ENCODE measurements at places on chromosomes 6 and 20.

DNA sequence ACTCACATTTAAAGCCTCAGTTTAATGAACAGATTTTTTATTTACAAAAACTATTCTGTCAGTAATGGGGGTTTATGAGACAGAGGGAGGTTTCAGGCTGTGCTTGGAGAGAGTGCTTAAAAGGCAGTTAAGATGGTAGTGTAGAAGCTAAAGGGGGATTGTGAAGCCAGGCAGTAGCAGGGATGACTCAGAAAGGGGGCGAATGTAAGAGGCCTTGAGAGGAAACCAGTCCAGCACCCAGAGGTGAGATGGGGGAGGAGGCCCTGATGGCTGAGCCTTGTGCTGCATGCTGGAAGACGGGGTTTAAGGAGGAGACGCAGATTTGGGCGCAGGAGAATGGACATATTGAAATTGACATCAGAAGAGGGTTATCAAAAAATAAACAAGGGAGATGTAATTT is 6.6 kb upstream of the SERPINB9 start:
- no peaks in the 10 kb centered on the region for H3K4me1 ChIP-seq
- no peaks in the 10 kb centered on the region for H3K27me3 ChIP-seq
- no peak overlapping the region for H3K27ac ChIP-seq
- no peaks in the 10 kb centered on the region for H3K36me3 ChIP-seq
- H3K4me3 ChIP-seq: no peak overlapping the region

- no peaks in the 10 kb centered on the region for H3K27me3 ChIP-seq
- DNase-seq: no peak
- no peak overlapping the region for H3K4me3 ChIP-seq
- H3K4me1 ChIP-seq: peaks cover 9% of the 10 kb centered on the region
- no peak overlapping the region for H3K27ac ChIP-seq
- H3K36me3 ChIP-seq: no peaks in the 10 kb centered on the region
Observed at GRCh38 chr20:373171-373890, 7.2 kb upstream of the TRIB3 start.

DNA sequence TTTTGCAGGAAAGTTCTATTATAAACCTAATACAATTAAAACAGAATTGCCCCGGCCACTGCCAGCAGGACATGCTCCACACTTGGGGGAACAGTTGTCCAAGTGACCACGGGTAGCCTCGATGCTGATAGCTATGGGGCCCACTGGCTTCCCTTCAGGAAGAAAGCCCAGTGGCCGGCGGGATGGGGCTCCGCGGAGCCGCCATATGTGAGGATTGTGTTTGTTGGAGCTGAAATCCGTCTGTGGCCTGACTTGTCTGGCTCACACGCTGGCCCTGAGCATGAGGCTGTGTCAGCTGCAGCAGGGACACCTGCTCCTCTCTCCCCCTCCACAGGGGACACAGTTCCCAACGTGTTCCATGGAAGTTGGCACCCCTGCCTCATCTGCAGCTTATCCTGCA is 46.6 kb downstream of the ZNF831 start:
- H3K27ac ChIP-seq: no peak overlapping the region
- H3K4me3 ChIP-seq: no peak overlapping the region
- DNase-seq: no peak
- H3K36me3 ChIP-seq: no peaks in the 10 kb centered on the region

DNA sequence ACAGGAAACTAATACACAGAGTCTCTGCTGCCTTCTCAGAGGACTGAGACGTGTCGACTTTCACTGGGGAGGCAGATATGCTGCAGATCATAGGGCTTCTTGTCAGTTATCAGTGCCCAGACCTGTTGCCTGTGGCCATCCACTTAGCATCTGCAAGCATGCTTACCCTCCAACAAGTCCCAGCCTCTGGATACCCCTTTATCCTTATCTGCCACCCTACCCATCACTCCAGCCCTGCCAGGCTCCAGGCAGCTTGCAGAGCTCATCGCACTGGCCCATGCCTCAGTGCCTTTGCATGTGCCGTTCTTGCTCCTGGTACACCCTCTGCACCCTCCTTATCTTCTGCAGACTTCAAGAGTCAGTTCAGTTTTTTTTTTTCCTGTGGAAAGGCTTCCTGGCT is 119.2 kb downstream of the TOX2 start:
- H3K27ac ChIP-seq: no peak overlapping the region
- H3K4me1 ChIP-seq: no peaks in the 10 kb centered on the region
- H3K36me3 ChIP-seq: no peaks in the 10 kb centered on the region
- no peaks in the 10 kb centered on the region for H3K27me3 ChIP-seq
- DNase-seq: no peak
- no peak overlapping the region for H3K4me3 ChIP-seq

DNA sequence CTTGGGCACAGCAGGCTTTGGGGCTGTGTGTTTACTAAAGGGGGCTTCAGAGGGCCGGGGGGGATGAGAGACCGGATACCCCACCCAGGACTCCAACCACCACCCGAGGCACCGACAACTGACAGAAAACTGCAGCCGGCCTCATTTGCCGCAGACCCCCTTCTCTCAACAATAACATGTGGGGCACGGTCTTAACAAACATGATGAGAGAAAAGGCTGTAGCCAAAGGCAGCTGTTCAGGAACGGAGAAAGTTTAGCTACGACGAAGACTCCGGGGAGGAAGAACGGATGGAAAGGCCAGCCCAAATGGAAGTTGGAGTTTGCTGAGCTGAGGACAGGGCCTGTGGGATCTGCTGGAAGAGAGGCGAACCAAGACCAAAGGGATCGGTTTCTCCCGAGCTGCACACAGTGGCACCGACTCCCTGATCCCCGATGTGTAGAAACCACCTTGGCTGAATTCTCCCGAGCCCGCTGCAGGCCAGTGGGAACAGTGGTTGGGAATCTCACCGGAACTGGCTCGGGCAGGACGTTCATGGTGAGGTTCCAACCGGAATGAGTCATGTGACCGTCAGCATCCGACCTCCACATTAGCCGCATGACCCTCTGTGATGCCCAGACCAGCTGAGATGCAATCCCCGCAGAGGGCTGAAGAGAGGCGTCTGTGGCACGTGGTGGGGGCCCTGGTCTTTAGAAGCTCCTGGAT is 359.3 kb downstream of the TAF4 start:
- no peaks in the 10 kb centered on the region for H3K27me3 ChIP-seq
- H3K36me3 ChIP-seq: no peaks in the 10 kb centered on the region
- no peak for DNase-seq
- H3K27ac ChIP-seq: no peak overlapping the region
- no peaks in the 10 kb centered on the region for H3K4me1 ChIP-seq
- H3K4me3 ChIP-seq: no peak overlapping the region

DNA sequence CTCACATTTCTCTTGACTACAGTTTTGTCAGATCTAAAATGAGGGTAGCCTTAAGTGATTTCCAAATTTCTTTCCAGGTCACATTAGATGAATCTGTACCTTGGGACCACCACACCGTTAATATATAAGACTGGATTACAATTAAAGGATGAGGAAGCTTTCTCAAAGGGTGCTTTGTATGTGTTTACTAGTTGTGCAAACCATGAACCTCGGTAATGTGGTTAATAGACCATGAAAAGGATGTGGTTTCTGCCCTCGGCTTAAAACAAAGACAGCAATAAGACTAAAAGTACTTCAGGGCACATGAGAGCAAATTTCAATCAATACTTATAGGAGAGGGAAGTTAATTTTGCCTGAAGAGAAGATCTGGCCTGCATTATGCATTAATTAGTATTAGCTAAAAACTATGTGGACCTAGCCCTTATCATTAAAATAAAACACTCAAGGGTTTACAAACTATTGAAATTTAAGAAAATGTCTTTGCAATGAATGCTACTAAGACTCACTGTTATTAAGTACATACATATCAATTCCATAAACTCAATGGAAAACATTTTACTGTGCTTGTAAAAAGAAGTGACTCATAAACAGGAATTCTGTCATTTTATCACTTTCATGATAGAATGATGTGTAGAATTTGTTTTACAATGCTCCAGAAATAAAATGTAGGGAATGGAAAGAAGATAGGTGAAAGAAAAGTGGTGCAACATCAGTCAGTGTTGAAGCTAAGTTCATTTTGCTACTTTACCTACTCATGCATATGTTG is 936 bp upstream of the TMX4 start:
- no peak for DNase-seq
- no peaks in the 10 kb centered on the region for H3K4me1 ChIP-seq
- no peak overlapping the region for H3K27ac ChIP-seq

GRCh38 chr6:127897484-127897883 is 3.4 kb downstream of the THEMIS start:
- no peak for DNase-seq
- no peaks in the 10 kb centered on the region for H3K27me3 ChIP-seq
- H3K36me3 ChIP-seq: no peaks in the 10 kb centered on the region
- H3K4me3 ChIP-seq: no peak overlapping the region
- H3K27ac ChIP-seq: no peak overlapping the region
- H3K4me1 ChIP-seq: no peaks in the 10 kb centered on the region

DNA sequence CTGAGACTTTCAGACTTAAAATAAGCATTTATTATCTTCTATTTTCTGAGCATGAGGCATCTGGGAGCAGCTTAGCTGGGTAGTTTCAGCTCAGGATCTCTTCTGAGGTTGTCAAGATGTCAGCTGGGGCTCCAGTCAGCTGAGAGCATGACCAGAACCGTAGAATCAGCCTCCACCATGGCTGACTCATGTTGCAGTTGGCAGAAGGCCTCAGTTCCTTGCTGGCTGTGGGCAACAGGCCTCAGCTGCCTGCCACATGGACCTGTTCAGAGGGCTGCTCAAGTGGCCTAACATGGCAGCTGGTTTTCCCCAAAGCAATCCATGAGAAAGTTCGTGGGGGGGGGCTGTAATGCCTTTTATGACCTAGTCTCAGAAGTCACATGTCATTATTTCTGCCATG is 142.3 kb downstream of the LY86 start:
- H3K36me3 ChIP-seq: no peaks in the 10 kb centered on the region
- DNase-seq: no peak
- H3K4me1 ChIP-seq: peaks cover under 1% of the 10 kb centered on the region

GRCh38 chr6:15616261-15616660 is 46.6 kb downstream of the DTNBP1 start:
- H3K27ac ChIP-seq: no peak overlapping the region
- no peaks in the 10 kb centered on the region for H3K27me3 ChIP-seq
- H3K4me3 ChIP-seq: no peak overlapping the region
- H3K36me3 ChIP-seq: no peaks in the 10 kb centered on the region
- DNase-seq: no peak

- no peak overlapping the region for H3K27ac ChIP-seq
- DNase-seq: no peak
- no peaks in the 10 kb centered on the region for H3K27me3 ChIP-seq
Observed at GRCh38 chr6:136331461-136331860, 41.8 kb upstream of the BCLAF1 start.

GRCh38 chr20:53927990-53928389 is 142.4 kb downstream of the BCAS1 start:
- H3K4me1 ChIP-seq: peaks cover 6% of the 10 kb centered on the region
- no peak overlapping the region for H3K27ac ChIP-seq
- no peak for DNase-seq

DNA sequence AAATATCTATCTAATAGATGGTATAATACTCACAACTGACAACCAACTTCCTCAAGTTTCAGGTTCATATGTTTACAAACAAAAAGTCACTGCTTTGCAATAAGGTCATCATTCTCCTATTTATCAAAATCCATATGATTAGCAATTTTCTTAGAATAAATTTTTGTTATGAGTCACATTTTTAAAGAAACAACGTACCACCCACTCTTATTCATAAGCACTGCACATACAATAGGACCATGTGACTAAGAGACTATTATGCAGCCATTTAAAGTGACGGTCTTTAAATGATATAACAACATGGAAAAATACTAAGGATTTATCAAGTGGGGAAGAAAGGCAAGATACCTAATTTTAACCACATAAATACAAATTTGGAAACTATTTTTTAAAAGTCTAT is 40.0 kb downstream of the REPS1 start:
- no peak overlapping the region for H3K4me3 ChIP-seq
- peaks cover 22% of the 10 kb centered on the region for H3K36me3 ChIP-seq
- no peak for DNase-seq
- H3K27ac ChIP-seq: no peak overlapping the region
- H3K27me3 ChIP-seq: no peaks in the 10 kb centered on the region

DNA sequence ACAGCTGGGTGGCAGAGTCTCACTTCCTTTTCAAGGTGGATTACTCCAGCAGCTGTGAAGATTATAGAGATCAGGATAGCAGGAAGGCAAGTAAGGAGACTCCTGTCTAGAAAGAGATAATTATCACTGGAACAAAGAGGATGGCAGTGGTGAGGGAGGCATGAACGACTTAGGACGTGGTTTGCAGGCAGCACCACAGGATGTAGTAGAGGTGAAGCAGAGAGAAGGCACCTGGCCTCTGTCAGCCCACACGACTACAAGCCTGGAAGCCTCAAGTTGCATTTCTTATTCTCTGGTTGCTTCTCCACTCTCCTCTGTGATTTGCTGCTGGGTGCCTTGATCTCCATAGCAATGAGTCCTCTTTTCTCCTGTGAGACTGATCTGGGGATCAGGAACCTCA is 62.7 kb downstream of the TSHZ2 start:
- H3K27me3 ChIP-seq: no peaks in the 10 kb centered on the region
- H3K36me3 ChIP-seq: no peaks in the 10 kb centered on the region
- no peak overlapping the region for H3K27ac ChIP-seq
- H3K4me3 ChIP-seq: no peak overlapping the region
- no peaks in the 10 kb centered on the region for H3K4me1 ChIP-seq

DNA sequence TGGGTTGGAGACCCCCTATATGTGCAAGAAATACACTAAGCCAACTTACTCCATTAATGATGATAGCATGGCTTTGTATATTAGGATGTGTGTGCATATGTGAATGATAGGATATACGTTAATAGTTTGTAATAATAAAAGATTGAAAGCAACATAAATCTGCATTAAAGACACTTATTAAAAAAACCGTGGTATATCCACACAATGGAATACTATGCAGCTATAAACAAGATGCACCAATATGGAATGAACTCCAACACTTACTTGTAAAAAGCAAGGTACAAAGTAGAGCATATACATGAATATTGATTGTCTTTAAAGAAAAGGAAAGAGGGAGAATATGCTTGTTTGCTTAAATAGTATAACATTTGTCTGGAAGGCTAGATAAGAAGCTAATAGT is 68.0 kb downstream of the UST start:
- H3K4me1 ChIP-seq: peaks cover 10% of the 10 kb centered on the region
- no peak overlapping the region for H3K4me3 ChIP-seq
- H3K27ac ChIP-seq: no peak overlapping the region

DNA sequence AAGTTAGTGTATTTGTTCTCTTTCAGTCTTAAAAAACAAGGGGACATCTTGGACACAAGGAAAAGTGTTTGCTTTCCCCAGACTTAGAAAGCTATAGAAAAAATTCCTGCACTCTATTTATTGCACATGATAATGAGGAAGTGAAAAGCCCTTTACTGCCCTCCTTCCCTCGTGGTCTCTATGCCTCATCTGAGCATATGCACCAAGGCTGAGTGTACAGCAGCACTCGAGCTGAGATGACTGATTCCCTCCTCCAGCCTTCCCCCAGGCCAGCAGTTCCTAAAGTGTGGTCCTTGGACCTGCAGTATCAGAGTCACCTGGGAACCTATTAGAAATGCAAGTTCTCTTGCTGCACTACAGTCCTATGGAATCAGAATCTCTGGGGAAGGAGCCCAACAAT is 14.3 kb upstream of the LAMP5 start:
- H3K4me1 ChIP-seq: no peaks in the 10 kb centered on the region
- H3K36me3 ChIP-seq: no peaks in the 10 kb centered on the region
- H3K27me3 ChIP-seq: peaks cover 3% of the 10 kb centered on the region
- no peak overlapping the region for H3K4me3 ChIP-seq
